ENCODE measurements at places on chromosomes 6 and 20. TPM values are rescaled to one million over a fixed set of nuclear protein-coding genes. Genes with fewer than 3 reads are reported as not detected.
A peak's percentile ranks its signal among the peaks of the same experiment; 100 is the strongest.

GRCh38 chr20:57391439-57392301 lies 474 bp downstream of the RBM38 start:
- DNase-seq, result peak; percentile 45
- peak overlapping the region; percentile 92 for H3K4me3 ChIP-seq
- H3K4me1 ChIP-seq, result peaks cover 68% of the 10 kb centered on the region

GRCh38 chr6:37696841-37697662 lies 631 bp downstream of the MDGA1 start:
- peak overlapping the region; percentile 97 for H3K4me3 ChIP-seq
- peaks cover 2% of the 10 kb centered on the region for H3K36me3 ChIP-seq
- peak; percentile 61 for DNase-seq
- H3K4me1 ChIP-seq, result peaks cover 20% of the 10 kb centered on the region
- no peak overlapping the region for H3K27ac ChIP-seq

- no peak overlapping the region for H3K27ac ChIP-seq
- DNase-seq, result no peak
- H3K4me3 ChIP-seq, result no peak overlapping the region
- H3K4me1 ChIP-seq, result no peaks in the 10 kb centered on the region
Measured at GRCh38 chr6:38169221-38169976, 349.9 kb downstream of the ZFAND3 start.

- H3K4me3 ChIP-seq, result no peak overlapping the region
- no peaks in the 10 kb centered on the region for H3K36me3 ChIP-seq
- DNase-seq, result no peak
- no peak overlapping the region for H3K27ac ChIP-seq
Measured at GRCh38 chr6:5058254-5058653, 26.9 kb upstream of the PPP1R3G start.

DNA sequence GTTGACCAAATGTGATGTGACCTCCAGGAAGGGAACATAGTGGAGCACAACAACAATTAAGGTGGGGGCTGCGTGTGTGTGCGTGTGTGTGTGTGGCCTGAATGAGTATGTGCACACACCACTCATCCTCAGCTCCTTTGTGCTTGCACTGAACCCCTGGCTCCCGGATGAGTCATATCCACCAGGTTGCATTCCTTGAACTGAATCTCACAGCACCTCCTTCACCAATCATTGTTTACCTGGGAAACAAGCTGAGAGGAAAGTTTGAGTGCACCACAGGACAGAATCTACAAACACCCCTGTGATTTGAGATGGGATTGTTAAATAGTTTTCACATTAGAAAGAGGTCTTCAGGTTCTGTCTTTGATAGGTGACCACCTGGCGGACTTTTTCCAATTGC lies 33.7 kb upstream of the GPR6 start:
- H3K36me3 ChIP-seq, result no peaks in the 10 kb centered on the region
- no peak for DNase-seq
- no peak overlapping the region for H3K27ac ChIP-seq
- H3K27me3 ChIP-seq, result peaks cover 11% of the 10 kb centered on the region
- no peaks in the 10 kb centered on the region for H3K4me1 ChIP-seq
- no peak overlapping the region for H3K4me3 ChIP-seq

GRCh38 chr6:18447552-18447951 lies 60.4 kb downstream of the RNF144B start:
- no peaks in the 10 kb centered on the region for H3K27me3 ChIP-seq
- peaks cover 5% of the 10 kb centered on the region for H3K36me3 ChIP-seq
- peaks cover 12% of the 10 kb centered on the region for H3K4me1 ChIP-seq
- no peak overlapping the region for H3K27ac ChIP-seq
- DNase-seq, result no peak
- H3K4me3 ChIP-seq, result no peak overlapping the region

DNA sequence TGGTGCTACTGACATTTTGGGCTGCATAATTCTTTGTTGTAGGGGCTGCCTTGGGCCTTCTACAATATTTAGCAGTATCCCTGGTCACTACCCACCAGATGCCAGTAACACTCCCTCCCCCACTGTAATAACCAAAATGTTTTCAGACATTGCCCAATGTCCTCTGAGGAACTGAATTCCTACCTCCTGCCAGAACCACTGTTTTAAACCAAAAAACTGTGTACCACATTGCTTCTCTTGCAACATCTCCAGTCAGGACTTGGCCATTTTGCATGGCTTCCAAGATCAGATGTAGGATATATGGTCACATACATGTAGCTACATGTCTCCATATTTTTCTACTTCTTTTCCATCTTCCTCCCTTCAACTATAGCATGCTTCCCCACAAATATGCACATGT lies 97.4 kb upstream of the IFNGR1 start:
- H3K4me1 ChIP-seq, result peaks cover 16% of the 10 kb centered on the region
- no peak overlapping the region for H3K4me3 ChIP-seq
- DNase-seq, result no peak
- H3K27ac ChIP-seq, result no peak overlapping the region

Gene MAP3K4
- total RNA-seq, result 50.6 TPM

All from activated B cell treated with CpG ODN at 0.5 μM for 24 hours (primary cell).